Pancreas (tissue), 10 donors: ENCODE measurements at places on chromosomes 16 and 17. TPM values are rescaled to one million over a fixed set of nuclear protein-coding genes. Genes with fewer than 3 reads are reported as not detected.

LGALS9B gene
- total RNA-seq = not detected

DUXB gene
- not detected for total RNA-seq

IRF8 gene
- total RNA-seq = 18.2 TPM

MEFV gene
- 0.78 TPM for total RNA-seq

TBC1D3I gene
- total RNA-seq = 0.18 TPM

TNK1 gene
- total RNA-seq = 9.0 TPM

NEURL4 gene
- total RNA-seq = 21.1 TPM

KCNJ16 gene
- 47.6 TPM for total RNA-seq

SULT1A1 gene
- total RNA-seq = 7.2 TPM

SSTR5 gene
- not detected for total RNA-seq

GRCh38 chr16:8182761-8183160, 407.6 kb downstream of the TMEM114 start:
- no peak for DNase-seq
- no peaks in the 10 kb centered on the region for H3K4me1 ChIP-seq
- H3K27ac ChIP-seq = no peak overlapping the region

GRCh38 chr17:5500589-5501391, 14.4 kb downstream of the MIS12 start:
- no peaks in the 10 kb centered on the region for H3K36me3 ChIP-seq
- H3K4me3 ChIP-seq = peak overlapping the region; percentile 56
- no peak overlapping the region for H3K27ac ChIP-seq
- H3K27me3 ChIP-seq = peaks cover 3% of the 10 kb centered on the region
- DNase-seq = peak; percentile 63

GRCh38 chr17:81457401-81457800, 55.2 kb downstream of the ACTG1 start:
- H3K4me1 ChIP-seq = no peaks in the 10 kb centered on the region
- no peak for DNase-seq
- H3K36me3 ChIP-seq = peaks cover 4% of the 10 kb centered on the region
- H3K27ac ChIP-seq = no peak overlapping the region
- H3K27me3 ChIP-seq = no peaks in the 10 kb centered on the region

DNA sequence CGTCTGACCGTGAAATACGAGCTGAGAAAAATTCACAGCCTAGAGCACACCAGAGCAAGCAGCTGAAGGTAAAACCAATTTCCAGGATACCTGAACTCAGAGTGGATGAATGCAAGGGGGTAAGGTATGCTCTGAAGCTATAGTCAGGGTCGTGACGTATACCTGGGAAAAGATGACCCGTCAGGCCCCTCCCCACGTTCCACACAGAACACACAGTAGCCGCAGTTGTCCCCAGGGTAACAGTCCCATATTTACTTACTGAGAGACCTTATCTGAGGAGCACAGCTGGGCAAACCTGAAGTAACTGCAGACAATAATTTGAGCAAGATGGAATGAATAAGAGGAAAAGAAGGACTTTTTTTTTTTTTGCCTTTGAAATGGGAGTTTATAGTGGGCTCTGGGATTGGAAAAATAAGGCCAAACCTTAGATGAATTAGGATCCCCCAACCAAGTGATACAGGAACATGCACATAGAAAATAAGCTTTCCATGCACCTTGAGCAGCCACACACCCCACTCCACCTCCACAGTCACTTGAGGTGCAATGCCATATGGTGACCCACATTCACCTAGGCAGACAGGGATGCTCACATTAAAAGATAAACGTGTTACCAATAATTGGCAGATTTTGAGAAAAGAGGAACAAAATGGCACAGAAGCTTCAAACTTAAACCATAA, 38.0 kb downstream of the ABCA6 start:
- no peak overlapping the region for H3K27ac ChIP-seq
- H3K36me3 ChIP-seq = no peaks in the 10 kb centered on the region
- H3K27me3 ChIP-seq = no peaks in the 10 kb centered on the region
- H3K4me1 ChIP-seq = peaks cover 6% of the 10 kb centered on the region
- H3K4me3 ChIP-seq = no peak overlapping the region

- no peak for DNase-seq
- H3K4me1 ChIP-seq = peaks cover 25% of the 10 kb centered on the region
- H3K27ac ChIP-seq = no peak overlapping the region
- H3K27me3 ChIP-seq = no peaks in the 10 kb centered on the region
Observed at GRCh38 chr16:73031155-73031866, 16.6 kb downstream of the ZFHX3 start.

DNA sequence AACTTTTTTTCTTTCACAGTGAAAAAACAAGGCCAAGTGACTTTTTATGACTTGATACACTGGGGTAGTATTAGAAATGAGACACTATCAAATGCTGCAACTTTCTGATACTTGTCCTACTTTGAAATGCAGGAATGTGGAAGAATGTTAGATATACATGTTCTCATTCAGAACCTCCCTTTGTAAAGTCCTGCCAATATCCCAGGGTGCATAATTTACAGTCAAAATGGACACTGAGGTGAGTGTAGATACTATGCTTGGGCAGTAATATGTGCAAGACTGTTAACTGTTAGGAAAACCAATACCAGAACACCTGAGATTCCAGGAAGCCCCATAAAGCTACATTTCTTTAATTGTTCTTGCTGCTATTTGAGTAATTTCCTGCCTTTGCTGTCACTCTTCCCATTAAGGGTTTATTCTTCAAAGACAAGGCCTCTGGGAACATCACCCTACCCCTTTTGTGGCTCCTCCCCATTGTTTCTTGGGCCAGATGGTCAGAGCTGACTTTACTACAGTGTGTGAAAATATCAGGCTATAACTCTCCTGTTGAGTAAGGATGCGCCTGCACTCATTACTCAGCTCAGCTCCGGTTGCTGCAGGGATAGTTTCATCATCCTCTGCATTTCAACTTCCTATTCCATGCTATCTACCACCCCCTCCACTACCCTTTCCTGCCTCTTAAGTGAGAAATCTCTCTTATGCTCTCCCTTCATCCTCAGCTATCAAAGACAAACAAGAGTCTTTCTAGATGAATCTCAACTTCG, 48.7 kb downstream of the TMEM100 start:
- no peaks in the 10 kb centered on the region for H3K4me1 ChIP-seq
- H3K27me3 ChIP-seq = no peaks in the 10 kb centered on the region
- no peak overlapping the region for H3K4me3 ChIP-seq
- no peak overlapping the region for H3K27ac ChIP-seq

- peak; percentile 31 for DNase-seq
- no peaks in the 10 kb centered on the region for H3K27me3 ChIP-seq
- no peaks in the 10 kb centered on the region for H3K4me1 ChIP-seq
Observed at GRCh38 chr17:29582254-29582765, 7.1 kb downstream of the GIT1 start.
